ENCODE measurements at places on chromosomes 2 and 18.

GRCh38 chr18:76452357-76452756 lies 42.7 kb downstream of the ZNF516 start:
- no peak for DNase-seq

DNA sequence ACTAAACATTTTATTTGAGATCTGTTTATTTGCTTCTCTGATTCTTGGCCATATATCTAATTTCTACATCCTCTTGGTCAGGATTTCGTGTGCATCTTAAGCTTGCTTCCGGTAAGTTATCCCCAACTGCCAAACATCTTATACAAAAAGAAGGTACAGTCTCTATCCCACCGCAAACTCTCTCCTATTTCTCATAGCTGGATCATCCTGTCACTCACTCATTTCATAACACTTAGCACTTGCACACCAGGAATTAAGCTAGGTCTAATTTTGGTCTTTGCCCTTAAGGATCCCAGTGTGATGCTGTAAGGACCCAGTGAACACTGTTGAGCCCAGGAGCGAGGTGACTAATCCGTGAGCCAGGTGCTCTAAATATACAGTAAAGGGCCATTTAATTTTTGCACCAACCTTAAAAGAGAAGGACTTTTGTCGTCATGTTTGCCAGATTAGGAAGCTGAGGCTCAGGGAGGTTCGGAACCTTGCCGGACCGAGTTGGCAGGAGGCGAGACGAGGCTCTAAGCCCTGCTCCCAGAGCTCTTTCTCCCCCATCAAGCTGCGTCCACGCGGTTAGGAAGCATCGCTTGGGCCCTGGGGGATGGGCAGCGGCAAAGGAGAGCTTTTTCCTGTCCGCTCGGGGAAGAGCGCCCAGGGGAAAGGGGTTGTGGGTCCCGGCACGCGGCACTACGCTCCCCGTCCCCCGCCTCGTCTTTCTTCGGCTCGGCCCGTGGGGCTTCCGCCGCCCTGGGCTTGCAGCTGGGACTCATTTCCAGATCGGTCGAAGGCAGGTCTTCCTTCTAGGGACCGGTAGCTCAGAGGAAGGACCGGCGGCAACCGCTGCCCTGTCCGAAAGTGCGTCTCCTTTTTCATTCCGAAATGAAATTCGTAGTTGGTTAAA lies 4.1 kb upstream of the ITPRIPL1 start:
- DNase-seq: peak; percentile 19

GRCh38 chr2:96870626-96871255 lies 861 bp upstream of the SEMA4C start:
- no peak for DNase-seq

GRCh38 chr2:83003555-83003954 lies 1455.5 kb downstream of the SUCLG1 start:
- DNase-seq: no peak

- no peak for DNase-seq
These were observed 32.6 kb upstream of the KCMF1 start for GRCh38 chr2:84938194-84938879.

DNA sequence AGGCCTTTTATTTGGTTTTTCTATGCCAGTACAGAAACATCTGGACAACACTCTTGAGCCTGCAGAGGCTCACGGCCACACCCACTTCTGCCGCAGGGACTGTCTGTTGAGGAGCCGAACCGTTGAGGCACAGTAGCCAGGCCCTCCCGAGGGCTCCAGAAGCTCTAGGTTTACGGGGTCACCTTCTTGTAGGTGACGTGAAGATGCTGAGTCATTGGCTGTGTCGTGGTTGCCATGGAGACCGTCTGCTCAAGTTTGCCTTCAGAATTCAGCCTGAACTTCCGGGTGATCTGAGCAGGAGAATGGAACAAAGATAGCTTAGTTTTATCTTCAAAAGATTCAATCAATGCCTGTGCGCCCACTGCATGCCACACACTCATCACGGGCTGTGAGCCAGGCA lies 25.9 kb downstream of the BOK start:
- DNase-seq: no peak

GRCh38 chr18:48105317-48105716 lies 174.9 kb upstream of the SMAD2 start:
- DNase-seq: no peak

DNA sequence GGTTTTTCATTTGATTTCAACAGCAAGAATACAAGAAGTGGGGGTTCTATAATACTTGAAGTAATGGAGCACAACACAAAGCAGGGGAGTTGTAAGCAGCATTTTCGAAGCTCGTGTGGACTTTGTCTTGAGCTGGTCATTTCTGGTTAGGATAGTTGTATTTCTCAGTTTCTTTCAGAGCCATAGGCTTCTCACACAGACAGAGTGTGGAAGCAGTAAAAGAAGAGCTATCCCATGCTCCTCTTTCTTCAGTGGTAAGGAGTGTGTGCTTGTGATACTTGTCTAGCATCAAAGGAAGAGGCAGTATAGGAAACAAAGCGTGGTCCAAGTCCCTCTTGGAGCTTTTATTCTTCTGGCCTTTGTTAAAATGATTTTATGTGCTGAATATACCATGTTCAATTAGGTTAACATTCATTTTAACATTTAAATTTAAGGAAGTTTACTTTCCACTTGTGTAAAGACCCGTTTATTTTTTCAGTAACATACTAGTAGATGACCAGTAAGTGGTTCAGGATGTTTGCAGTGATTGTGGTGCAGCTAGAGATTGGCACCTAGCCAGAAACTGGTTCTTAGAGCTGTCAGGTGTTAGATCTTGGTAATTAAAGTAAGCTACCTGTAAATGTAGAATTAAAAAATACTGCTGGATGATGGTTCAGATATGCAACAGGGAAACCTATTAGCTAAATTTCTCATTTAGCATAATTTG lies 14.6 kb downstream of the CCNYL1 start:
- DNase-seq: no peak

DNA sequence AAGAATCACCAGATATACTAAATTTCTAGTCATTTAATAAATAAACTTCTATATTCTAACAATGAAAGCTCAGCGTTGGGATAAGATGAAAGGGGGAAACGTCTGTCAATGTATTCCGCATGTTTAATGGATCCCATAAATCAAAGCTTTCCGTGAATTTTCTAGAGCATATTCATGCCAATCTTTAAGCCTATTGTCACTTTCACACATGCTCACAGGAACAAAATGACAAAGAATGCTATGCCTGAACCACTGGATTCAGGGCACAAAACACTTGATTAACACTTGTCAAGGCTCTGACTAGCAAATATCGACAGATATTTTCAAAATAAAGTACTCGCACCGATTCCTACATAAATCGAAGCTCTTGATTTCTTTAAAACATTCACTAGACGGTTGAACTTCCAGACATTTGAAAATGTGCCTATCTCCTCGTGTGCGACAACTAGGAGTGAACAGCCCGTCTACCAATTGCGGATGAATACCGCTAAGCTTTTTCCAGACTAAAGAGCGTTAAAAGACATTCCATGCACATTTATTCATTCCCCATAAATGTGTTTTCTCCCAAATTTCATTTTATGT lies 1.8 kb downstream of the TLK1 start:
- DNase-seq: peak; percentile 7

DNA sequence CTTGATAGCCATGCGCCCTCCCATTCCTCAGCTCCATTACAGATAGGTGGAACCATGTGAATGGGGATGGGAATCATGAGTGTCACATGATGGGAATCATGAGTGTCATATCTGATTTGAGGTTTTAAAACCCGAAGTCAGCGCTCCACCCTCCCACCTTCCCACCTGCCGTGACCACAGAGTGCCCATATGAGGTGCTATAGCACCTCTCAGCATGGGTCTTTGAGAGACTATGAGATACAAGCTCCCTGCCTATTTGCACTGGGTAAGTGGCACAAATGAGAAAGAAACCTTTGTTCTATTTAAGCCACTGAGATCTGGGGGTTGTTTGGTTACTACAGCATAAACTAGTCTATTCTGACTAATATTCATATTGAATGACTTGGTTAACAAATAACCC lies 78.5 kb upstream of the PTPRM start:
- no peak for DNase-seq

GRCh38 chr2:72891091-72891818 lies 4.0 kb downstream of the SPR start:
- no peak for DNase-seq

- no peak for DNase-seq
These were observed 36.7 kb downstream of the ASAP2 start for GRCh38 chr2:9243357-9243756.

DNA sequence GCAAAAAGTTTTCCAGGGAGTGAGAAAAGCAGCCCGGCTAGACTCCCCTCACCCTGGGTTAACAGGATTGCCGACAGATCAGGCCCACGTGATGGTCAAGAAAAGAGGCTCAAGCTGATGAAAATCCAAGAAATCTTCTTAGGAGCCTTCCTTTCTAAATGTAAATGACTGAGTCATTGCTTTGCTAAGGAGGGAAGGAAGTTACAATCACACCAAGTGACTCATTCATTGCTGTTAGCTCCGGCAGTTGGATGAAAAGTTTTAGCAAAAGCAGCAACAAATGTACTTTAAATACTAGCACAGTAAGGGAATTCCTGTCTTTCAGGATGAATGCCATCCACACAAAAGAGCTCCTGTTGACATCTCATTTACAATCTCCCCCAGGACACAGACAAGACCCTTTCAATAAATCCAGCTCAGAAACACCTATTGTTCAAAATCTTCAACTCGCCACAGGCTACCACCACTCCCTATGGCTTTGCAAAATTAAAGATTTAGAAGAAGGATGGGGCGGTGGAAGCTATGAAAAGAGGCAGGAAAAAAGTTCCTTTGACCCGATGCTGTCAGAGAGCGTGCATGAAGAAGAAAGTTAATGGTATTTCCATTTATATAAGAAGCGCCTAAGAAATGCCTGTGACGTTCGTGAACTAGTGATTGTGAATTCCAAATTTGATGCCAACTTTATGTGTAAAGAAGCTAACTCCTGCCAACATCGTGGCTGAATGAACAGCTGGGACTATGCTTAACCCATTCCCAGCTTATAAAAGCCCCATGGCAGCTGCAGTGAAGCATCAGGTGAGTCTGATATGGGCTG lies 153.7 kb downstream of the TGIF1 start:
- DNase-seq: no peak

- DNase-seq: no peak
These were observed 49.1 kb upstream of the CTDP1 start for GRCh38 chr18:79630281-79631095.

GRCh38 chr18:80229363-80229762 lies 18.0 kb downstream of the PARD6G start:
- no peak for DNase-seq

- DNase-seq: no peak
These were observed 26.2 kb downstream of the PTPRM start for GRCh38 chr18:7593218-7593819.

DNA sequence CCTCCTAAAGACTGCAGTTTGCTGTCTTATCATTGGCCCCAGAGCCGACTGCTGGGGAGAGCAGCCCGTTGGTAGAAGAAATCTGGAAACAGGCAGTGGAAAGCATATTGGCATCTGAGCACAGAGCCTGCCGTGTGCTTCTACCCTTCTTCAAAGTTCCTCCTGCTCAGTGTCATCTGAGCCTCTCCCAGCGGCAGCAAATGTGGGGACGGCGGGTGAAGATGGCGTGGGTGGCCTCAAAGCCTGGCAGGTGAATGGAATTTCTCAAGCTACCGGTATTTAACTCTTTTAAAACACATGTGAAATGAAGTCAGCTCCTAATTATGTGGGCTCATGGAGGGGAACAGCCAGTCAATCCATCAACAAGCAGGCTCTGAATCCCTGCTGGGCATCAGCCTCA lies 181.6 kb upstream of the PXDN start:
- no peak for DNase-seq

- no peak for DNase-seq
These were observed 240.9 kb downstream of the PRKCE start for GRCh38 chr2:45892425-45892745.

DNA sequence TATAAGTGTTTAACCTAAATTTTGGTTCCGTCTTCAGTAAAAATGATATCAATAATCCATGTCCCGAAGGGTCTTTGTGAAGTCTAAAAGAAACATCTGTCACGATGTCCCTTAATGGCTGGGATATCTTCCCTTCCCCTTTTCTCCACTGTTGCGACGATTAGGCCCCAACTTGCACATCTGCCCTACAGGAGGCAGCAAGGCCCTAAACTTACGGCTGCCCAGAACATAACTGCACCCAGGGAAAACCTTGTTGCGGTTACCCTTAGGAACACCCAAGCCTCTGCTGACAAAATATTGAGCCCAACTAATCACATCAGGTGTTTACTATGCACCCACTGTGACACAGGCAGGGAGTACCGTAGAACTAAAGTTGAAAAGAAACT lies 1.3 kb upstream of the SMAD2 start:
- DNase-seq: peak; percentile 34

DNA sequence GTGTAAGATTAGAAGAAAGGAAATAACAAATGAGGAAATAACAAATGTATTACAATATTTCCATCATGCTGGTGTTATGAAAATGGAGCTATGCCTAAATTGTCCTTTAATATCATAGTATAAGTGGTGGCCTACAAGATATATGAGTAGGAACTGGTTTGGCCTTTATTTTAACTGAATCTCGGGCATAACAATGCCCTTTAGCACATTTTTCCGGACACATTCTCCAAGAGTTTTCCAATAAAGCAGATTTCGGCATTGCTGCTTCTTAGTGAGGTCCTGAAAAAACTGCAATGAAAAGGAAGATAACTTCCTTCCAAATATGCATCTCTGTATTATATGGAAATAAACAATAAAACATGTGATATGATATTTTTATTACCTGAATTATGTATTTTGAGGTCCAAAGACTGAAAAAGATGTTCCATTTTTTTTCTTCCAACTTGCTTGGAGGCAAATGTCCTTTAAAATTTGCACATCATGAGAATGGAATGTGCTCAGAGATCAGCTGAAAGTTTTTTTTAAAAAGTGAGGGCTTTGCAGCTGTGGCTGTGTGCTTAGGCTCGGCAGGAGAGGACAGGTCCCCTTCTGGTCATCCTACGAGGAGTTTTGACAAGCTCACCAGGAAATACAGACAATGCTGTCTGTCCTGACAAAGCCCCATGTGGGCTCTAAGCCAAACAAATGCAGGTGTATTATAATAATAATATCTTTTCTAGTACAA lies 132.3 kb upstream of the RND3 start:
- no peak for DNase-seq

DNA sequence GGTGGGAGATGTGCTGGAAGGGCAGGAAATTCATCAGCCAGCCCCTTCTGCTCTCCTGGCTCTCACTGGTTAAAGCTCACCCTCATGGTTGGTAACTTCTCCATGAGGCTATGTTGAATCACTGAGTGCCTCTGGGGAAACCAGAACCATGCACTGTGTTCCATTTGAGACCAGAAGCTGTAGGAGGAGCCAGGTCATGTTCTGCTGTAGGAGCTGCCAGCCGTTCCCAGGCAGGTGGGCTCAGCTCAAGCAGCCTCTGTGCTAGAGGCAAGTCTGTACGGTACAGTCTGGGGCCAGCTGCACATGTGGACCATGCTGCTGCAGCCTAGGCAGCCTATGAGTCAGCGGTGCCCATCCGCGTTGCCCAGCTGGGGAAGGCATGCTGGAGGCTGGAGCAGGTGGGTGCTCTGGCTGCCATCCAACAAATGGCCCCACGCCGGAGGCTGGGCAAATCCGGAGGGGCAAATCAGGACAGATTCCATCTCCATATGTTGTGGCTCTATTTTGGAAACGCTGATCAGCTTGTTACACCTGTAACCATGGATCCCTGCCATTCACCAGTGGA lies 22.0 kb upstream of the KCNF1 start:
- no peak for DNase-seq
